ENCODE measurements at places on chromosomes 6 and 20.

DNA sequence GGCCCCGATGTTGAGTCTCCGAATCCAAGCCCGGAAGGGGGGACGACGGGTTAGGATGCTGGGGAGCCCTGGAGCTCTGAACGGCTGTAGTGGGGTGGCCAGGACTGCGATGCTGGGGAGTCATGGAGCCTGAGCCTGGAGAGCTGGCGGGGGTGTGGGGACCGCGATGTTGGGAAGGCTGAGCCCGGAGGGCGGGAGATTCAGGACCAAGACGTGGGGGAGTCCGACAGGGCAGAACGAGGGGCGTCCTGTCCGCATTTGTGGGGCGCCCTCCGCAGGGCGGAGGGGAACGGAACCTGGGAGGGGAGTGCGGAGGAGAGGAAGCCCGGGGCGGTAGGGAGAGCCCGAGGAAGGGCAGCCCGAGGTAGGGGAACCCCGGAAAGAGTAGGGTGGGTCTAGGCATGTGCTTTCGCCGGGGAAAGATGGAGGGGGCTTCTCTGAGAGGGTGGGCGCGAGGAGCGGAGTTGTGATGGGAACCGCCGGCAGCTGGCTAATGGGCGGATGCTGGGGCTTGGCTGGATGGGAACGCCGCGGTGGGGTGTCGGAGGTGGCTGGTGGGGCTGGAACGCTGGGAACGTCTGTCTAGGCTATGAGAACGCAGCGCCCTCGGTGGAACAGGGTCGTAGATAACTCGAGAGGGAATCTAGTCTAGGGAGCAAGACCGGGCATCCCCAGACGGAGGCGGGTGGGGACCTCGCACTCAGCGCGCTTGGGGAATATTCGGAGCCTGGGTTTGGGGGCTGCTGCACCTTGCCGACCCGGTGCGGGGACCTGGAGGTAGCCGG is 684 bp downstream of the PAQR8 start:
- DNase-seq, result peak; percentile 56

DNA sequence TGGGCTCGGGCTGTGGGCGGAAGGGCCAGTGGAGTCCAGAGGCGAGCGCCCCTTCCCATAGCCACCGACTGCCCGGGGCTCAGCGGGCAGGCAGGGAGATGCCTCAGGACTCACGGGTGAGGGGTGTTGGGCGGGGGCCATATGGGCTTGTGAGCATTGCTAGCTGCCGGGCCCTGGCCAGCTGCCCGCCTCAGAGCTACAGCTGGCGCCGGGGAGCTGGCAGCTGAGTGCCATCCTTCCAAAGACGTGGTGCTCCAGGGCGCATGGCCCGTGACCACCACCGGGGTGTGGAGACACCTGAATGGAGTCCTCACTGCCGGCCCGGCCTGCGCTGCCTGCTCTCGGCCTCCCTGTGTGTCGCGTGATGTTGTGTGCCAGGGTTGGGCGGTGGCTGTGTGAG is 10.6 kb upstream of the RBBP8NL start:
- no peak for DNase-seq

- no peak for DNase-seq
Observed at GRCh38 chr20:53857723-53858236, 212.6 kb downstream of the BCAS1 start.

- peak; percentile 93 for DNase-seq
Observed at GRCh38 chr20:44586289-44586911, 4.0 kb downstream of the PKIG start.

- no peak for DNase-seq
Observed at GRCh38 chr6:126524811-126525326, 185.0 kb downstream of the CENPW start.

DNA sequence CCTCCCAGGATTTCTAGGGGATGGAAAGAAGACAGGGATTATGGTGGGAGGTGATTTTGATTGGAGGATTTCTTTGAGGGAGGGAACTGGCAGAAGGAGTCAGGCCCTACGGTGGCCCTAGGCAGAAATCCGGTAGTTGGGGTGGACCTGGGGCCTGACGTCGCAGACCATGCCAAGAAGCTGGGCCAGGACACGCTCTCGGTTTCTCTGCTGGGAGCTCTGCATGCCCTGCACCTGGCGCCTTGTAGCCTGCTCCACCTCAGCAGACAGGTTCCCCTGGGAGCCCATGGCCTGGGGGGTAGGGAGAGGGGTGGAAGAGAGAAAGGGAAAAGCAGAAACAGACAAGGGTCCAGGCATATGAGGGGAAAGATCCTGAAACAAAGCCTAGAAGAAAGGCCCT is 1.1 kb downstream of the ATP6V1G2 start:
- DNase-seq, result no peak

GRCh38 chr20:34585019-34585418 is 26.5 kb downstream of the MAP1LC3A start:
- no peak for DNase-seq

- no peak for DNase-seq
Observed at GRCh38 chr6:131819572-131820124, 11.8 kb downstream of the ENPP1 start.

- DNase-seq, result no peak
Observed at GRCh38 chr6:161079566-161080262, 88.1 kb downstream of the MAP3K4 start.

- no peak for DNase-seq
Observed at GRCh38 chr6:126812651-126813050, 305.8 kb upstream of the RSPO3 start.

- no peak for DNase-seq
Observed at GRCh38 chr6:46323966-46324622, 153.3 kb upstream of the ENPP5 start.

GRCh38 chr6:138863321-138863720 is 67.4 kb downstream of the ECT2L start:
- no peak for DNase-seq

DNA sequence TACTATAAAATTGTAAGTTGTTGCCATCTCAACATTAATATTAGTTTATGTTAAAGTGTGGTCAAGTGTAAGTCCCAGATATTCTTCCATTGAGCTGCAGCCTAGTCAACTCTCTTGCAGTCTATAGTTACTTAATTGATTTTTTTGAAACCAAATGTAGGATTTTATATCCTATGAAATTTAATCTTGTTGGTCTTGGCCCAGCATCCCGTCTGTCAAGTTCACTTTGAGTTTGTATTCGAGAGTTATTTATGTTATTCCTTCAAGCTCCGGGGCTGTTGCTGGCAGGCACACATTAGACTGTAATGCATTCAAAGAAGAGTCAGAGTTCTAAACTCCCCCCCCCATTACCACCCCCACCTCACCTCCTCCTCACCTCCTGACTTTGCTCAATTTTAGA is 71.0 kb upstream of the SPACA1 start:
- no peak for DNase-seq

DNA sequence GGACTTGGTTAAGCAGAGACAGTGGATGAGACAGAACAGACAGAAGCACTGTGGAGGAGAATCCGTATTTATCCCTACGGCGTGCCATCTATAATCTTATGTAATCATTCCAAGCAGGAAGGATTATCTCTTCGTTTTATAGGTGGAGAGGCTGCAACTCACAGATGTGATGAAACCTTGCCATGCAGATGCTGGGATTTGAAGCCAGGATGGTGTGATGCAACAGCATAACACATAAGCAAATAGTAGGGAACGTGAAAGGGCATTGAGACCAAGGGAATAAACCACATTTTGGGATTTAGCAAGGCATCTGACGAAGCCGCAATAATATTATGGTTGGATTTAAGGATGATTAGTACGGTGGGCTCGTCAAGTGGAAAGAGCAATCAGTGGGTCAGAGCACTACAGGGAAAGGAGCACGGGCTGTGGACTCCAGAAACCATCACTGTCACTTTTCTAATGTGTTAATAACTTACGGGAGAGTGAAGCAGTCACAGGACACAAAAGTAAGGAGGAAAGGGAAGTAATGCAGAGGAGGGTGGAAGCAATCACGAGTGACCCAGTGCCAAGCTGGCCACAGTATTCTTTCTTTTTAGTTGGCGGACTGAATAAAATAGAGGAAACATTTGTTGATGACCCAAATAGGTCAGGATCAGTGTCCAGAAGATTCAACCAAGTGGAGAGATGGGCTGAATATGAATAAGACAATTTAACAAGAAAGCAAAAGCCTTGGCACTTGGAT is 119.6 kb upstream of the EDN1 start:
- no peak for DNase-seq

DNA sequence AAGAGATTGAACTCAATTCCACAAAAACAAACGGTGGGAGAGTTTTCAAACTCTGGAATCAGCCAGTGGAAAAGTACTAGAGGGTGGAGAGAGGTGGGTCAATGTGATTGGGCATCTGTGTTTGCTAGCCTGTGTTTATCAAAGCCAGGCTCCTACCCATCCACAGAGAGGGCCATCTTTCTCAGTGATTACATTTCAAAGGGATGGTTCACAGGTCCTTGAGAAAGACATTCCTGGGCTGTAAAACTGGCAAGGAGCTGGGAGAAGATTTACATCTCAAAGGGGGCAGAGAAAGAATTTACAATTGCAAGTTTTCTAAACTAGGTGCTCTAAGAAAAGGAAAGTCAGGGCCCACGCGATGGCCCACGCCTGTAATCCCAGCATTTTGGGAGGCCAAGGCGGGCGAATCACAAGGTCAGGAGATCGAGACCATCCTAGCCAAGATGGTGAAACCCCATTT is 146.8 kb upstream of the UST start:
- no peak for DNase-seq

DNA sequence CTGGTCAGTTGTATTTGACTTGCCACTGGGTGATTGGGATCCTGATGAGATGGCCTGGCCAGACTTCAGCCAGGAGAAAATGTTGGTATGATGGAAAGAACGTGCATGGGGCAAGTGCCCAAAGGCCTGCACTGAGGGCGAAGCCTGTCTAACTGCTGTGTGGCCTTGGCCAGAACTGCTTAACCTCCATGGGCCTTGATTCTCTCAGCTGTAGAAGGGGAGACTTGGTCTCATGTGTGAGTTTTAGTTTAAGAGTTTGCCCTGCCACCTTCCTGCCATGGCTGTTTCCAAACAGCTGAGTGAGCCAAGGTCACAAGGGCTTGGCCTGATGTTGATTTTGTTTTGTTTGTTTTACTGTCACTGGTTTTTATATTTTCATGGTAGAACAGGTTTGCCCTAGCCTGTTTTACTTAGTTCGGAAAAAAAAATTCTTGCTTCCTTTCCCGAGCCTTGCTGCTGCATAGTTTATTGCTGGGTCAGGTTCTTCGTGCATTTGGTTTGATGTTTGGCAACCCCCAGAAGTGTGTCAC is 35.3 kb downstream of the DSTN start:
- DNase-seq, result no peak

DNA sequence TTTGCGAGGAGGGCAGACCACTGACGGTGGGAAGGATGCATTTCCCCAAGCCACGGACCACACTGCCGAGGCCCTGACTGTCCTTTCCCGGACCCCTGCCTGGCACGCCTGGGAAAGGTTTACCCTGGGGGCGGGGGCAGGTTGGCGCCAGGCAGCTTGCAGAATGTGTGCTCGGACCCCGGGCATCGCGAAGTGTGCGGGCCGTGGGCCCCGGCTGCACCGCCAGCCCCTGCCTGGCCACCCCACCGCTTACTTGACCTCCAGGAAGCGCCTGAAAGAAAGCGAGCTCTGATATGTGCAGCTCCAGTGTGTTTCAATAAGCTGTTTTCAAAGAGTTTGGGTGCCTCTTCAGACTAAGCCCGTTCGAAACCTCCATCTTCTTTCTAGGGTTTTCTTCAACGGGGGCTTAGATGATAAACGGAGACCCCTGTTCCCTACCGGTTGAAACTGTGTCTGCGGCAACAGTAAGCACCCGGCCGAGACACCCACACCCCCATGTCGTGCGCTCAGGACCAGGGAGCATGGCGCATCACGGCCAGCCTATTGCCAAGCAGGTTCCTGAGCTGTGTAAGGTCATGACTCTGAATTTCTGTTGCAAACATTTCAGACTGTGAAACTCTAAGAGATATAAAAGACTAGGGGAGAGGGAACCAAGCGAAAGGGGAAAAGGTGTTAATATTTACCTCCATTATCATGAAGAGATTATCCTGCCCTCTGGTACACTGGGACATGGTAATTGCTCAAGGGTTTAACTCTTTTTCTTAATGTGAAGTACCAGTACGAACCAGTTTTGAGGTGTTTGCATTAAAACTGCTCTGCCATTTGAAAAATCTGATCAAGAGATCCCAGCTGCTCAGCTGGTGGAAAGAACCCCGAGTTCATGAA is 231.2 kb upstream of the FOXQ1 start:
- DNase-seq, result no peak

DNA sequence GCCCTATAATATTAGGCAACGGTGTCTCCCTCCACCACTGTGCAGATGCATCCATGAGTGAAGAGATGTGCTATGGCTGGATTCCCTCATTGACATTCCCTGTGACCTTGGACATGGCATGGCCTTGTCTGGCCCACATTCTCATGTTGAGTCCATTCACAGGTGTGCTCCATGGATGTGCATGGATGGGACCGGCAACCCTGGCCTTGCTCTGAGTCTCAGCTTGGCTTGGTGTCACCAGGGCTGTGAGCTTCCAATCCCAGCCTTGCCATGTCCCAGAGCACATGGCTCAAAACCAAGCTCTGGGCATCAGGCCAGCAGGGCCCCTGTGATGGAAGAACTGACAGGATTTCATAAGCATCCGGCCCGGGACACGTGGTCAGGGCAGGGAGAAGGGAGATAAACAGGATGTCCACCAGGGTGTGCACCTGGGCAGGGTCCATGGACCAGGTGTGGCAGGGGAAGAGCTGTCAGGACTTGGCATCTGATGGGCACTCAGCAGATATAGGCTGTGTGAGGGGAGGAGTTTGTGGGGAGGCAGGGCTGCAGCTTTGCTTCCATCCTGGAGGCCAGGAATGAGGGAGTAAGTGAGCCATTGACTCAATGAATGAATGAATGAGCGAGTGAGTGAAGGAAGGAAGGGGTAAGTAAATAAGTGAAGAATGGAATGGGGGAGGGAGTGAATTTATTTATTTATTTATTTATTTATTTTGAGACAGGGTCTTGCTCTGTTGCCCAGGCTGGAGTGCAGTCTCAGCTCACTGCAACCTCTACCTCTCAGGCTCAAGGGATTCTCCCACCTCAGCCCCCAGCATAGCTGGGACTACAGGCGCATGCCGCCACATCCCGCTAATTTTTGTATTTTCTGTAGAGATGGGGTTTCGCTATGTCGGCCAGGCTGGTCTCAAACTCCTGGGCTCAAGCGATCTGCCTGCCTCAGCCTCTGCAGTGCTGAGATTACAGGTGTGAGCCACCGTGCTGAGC is 15.7 kb downstream of the NRSN2 start:
- peak; percentile 68 for DNase-seq

- no peak for DNase-seq
Observed at GRCh38 chr6:36297051-36297450, 27.2 kb downstream of the PNPLA1 start.

DNA sequence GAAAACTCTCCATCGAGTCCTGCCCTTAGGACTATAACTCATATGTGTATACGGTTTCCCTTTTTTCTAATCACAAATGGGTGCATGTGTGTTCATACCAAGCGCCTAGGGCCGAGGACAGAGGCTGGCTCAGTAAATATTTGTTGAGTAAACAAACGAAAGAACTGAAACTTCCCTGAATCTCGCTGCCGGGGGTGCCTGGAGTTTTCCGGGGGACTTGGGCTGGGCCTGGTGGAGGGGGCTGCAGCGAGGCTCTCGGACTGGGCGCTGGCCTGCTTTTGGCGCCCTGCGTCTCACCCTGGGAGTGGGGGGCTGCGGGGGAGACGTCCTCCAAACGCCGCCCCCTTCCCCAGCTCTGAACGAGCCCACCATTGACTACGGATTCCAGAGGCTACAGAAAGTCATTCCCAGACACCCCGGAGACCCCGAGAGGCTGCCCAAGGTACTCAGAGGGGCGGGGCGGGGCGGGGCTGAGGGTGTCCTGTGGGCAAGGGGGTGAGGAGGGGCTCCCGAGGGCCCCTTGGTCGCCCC is 49.0 kb downstream of the CPXM1 start:
- no peak for DNase-seq

Measured in GM12865 (cell line).